Endothelial cell of umbilical vein (primary cell): ENCODE measurements at places on chromosomes 1 and 21. TPM values are rescaled to one million over a fixed set of nuclear protein-coding genes. Genes with fewer than 3 reads are reported as not detected.
A peak's percentile ranks its signal among the peaks of the same experiment; 100 is the strongest.

DNA sequence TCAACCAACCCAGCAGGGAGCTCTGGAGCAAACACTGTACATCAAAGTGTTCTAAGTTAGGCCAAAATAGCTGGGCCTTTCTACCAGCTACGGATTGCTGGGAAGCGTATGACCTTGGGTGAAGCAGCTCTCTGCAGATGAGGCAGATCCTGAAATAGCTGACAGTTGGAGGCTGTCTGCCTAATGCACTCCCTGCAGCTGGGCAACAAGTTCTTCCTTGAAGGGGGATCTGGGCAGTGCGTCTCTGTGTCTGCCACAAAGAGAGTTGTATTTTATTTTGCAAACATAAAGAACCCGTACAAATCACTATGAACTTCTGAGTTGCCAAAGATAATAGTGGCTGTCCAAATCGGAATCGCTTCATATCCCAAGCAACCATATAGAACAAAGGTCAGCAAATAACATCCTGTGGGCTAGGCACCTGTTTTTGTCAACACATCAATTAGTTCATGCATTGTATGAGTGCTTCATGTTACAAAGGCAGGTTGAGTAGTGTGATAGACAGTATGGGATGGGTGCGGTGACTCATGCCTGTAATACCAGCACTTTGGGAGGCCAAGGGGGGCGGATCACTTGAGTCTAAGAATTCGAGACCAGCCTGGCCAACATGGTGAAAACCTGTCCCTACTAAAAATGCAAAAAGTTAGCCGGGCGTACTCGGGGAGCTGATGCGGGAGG, 29.1 kb upstream of the KLF17 start:
- peak; percentile 66 for DNase-seq
- peaks cover 1% of the 10 kb centered on the region for H3K27me3 ChIP-seq
- H3K4me1 ChIP-seq: no peaks in the 10 kb centered on the region
- H3K27ac ChIP-seq: no peak overlapping the region
- H3K36me3 ChIP-seq: no peaks in the 10 kb centered on the region

DNA sequence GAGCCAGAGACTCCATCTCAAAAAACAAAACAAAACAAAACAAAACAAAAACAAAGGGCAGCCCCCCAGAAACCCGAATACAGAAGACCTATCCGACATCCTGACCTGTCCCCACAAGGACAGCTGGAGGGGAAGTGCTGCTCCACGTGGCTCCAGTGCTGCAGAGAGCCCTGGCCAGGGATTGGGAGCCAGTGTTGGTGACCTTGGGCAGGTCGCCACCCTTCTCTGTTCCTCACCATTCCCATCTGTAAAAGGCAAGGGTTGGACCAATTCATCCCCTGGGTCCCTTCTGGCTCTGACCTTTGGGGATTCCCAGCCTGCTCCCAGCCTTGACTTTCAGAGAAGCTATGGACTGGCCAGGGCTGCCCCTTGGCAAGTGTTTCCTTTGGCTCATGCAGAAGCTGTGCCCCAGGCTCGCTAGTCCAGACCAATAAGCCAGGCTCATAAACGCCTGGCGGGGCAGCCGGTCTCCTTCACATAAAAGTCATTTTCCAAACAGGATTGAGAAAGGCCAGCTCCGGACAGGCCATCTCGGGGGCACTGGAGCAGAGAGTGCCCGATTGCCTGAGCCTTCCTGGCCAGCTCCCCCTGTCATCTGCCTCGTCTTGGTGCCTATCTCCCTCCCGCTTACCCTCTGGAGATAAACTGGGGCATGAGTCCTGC, 20.0 kb upstream of the PADI1 start:
- no peaks in the 10 kb centered on the region for H3K4me1 ChIP-seq
- H3K36me3 ChIP-seq: no peaks in the 10 kb centered on the region
- no peak overlapping the region for H3K4me3 ChIP-seq
- H3K27ac ChIP-seq: no peak overlapping the region

DNA sequence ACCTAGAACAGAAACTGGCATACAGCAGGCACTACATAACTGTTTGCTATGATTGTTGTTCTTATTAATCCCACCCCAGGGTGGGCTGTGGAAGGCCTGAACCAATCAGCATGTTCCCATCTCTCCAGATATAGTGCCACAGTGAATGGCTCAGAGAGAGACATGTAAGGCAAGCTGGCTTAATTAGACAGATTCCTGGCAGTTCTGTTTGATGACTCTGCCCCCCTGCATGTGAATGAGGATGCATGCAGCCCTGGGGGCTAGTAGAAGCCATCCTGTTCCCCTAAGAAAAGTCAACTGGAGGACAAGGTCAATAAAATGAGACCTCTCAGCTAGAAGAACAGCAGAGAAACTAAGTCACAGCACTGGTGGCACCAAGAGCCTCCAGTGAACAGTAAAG, 130.3 kb downstream of the GLIS1 start:
- H3K4me1 ChIP-seq: no peaks in the 10 kb centered on the region
- no peaks in the 10 kb centered on the region for H3K36me3 ChIP-seq

- no peak overlapping the region for H3K27ac ChIP-seq
- no peaks in the 10 kb centered on the region for H3K4me1 ChIP-seq
- no peak for DNase-seq
- no peaks in the 10 kb centered on the region for H3K36me3 ChIP-seq
These were observed 228.8 kb downstream of the ST6GALNAC3 start for GRCh38 chr1:76303340-76303717.

Gene CFHR5
- total RNA-seq: not detected in 2 replicates

Gene ZNF678
- total RNA-seq: 7.5 and 7.7 TPM in 2 replicates

Gene DISP1
- total RNA-seq: 2.4 and 3.9 TPM in 2 replicates
